Activated gamma-delta T cell treated with anti-CD3 and anti-CD28 coated beads, Interleukin-2, amount 50 U/mL, for 16 hours (primary cell): ENCODE measurements at places on chromosomes 3 and 15.

DNA sequence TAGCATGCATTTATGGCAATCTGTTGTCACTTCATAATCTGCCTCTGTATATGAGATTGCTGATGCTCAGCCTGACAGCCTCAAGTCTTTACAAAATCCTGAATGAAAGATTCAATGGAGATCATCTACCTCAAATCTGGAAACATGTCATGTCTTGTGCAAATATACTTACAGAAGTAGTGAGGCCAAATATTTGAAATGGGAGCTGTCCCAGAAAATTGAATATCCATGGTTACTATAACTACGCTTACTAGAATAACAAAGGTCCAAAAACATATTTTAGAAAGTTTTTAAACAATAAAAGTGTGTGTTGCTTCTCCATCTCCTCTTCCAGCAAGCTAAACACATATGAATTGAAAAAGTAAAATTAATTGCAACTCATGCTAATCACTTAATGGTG, 133.2 kb upstream of the DPH6 start:
- DNase-seq = no peak

- DNase-seq = no peak
Measured at GRCh38 chr15:46278062-46278461, 643.2 kb downstream of the SQOR start.

- DNase-seq = no peak
Measured at GRCh38 chr3:100110162-100110561, 4.1 kb downstream of the FILIP1L start.

- DNase-seq = no peak
Measured at GRCh38 chr15:73956743-73957135, 30.5 kb downstream of the LOXL1 start.

GRCh38 chr3:58540176-58540858, 3.3 kb upstream of the ACOX2 start:
- no peak for DNase-seq

- DNase-seq = no peak
Measured at GRCh38 chr15:51310064-51310463, 28.3 kb downstream of the CYP19A1 start.

GRCh38 chr3:101962055-101962454, 112.7 kb downstream of the NFKBIZ start:
- DNase-seq = no peak

DNA sequence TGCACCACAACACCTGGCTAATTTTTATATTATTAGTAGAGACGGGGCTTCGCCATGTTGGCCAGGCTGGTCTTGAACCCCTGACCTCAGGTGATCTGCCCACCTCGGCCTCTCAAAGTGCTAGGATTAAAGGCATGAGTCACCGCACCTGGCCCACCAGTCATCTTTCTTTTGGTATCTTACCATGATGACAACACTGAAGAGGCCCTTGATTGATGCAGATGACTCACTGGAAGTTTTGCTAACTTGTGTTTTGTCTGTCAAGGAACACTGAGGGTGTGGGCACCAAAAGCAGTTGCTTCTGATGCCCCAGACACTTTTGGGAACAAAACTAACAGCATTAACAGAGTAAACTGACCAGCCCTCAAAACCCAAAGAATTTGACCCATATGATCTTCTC, 88.3 kb downstream of the MYO5A start:
- no peak for DNase-seq

- no peak for DNase-seq
Measured at GRCh38 chr3:155352900-155353490, 59.5 kb upstream of the STRIT1 start.

DNA sequence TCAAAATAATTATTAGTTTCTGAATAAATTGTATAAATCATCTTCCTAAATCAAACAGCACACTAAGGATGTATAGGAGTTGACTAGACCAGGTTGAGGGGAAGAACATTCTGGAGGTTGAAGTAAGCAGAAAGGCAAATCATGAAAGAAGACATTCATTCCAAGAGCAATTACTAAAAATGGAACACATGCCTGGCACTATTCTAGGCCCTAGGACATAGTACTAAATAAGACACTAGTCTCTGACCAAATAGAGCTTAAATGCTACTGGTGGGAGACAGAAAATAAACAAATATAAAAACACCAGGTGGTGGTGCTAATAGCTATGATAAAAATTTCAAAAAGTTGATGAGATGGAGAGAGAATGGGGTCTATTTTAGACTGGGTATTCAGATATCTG, 190.1 kb downstream of the TBC1D5 start:
- DNase-seq = no peak

GRCh38 chr3:114645392-114645791, 351.6 kb downstream of the TIGIT start:
- DNase-seq = no peak

- DNase-seq = no peak
Measured at GRCh38 chr15:95669146-95669922, 661.2 kb upstream of the NR2F2 start.

DNA sequence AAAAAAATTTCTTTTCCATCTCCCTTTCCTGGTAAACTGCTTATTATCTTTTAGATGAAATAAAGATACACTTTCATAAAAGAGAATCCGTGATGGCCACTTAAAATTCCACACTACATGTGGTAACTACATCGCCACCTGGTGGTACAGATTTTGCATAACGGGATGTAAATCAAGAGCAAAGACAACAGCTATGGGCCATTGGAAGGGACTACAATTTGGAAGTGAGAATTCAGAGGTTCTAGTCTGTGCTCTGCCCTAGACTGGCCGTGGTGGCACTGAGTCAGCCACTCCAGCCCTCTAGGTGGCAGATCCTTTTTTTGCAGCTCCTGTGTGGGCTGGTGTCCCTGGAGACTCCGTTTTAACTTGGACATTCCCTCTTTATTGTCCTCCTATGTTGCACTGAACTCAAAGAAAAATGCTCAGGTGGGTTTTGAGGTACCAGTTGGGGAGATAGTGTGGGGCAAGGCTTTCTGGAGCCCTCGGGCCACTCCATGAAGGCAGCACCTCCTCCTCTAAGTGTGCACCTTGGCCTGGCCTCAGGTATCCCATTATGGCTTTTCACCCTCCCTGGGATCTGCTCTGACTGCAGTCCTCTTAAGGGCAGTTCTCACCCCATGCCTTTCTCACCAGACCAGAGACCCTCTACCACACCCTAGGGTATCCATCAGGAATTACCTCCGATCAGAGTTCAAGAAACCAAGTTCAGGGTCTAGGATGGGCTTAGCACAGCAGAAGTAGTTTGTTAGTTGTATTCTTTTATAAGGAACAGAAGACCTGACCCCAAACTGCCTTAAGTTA, 54.9 kb downstream of the SPSB4 start:
- DNase-seq = peak; percentile 26

GRCh38 chr3:125359700-125360099, 15.4 kb downstream of the ZNF148 start:
- DNase-seq = no peak

DNA sequence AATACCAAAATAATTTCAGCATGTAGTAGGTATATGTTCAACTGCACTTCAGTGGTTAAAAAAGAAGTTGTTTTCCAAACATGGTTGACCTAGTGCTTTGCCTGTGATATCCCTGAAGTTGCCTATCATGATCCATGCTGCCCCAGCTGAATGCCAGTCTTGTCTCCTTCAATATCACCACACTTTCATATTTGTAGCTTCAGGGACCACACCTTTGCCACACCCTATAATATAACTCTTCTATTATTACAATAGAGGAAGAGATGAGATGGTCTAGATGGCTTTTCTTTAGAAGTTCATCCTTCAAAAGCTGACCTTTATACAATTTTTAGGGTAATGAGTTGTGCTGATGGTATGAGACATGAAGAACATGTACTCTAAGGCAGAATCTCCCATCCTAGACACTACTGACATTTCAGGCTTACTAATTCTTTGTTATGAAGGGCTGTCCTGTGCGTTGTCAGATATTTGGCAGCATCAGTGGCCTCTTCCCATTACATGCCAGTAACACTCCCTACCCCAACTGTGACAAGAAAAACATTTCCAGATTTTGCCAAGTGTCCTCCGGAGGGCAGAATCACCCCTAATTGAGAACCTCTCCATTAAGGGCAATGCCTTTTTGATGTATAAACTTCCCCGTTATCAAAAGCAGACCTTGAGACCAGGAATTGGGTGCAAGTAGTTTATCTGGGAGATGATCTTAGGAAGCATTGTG, 76.2 kb upstream of the PLCL2 start:
- no peak for DNase-seq

GRCh38 chr15:65906396-65906795, 37.1 kb downstream of the RAB11A start:
- DNase-seq = no peak

- no peak for DNase-seq
Measured at GRCh38 chr15:63636518-63637061, 39.4 kb downstream of the FBXL22 start.

DNA sequence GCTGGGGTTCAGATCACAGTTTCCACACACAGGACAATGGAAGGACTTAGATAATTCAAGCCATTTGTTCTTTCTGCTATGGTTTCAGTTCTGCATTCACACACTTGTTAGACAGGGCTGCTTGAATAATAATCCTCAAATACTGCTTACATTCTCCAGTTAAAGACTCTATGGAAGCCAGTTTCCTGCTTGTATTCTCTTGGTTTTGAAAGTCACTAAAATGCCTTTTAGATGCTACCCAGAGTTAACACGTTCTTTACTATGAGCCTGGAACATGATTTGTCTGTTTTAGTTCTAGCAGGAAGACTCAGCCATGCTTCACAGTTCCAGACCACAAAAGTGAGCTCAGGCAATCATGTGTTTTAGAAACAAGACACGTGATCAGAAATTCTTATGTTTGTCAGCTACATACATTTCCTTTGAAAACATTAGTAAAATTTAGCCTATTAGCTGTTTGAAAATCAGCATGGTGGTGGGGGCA, 152.4 kb downstream of the LEKR1 start:
- no peak for DNase-seq

GRCh38 chr3:127790882-127791183, 31.5 kb downstream of the MGLL start:
- no peak for DNase-seq

- DNase-seq = no peak
Measured at GRCh38 chr3:99586701-99587100, 51.7 kb upstream of the COL8A1 start.

DNA sequence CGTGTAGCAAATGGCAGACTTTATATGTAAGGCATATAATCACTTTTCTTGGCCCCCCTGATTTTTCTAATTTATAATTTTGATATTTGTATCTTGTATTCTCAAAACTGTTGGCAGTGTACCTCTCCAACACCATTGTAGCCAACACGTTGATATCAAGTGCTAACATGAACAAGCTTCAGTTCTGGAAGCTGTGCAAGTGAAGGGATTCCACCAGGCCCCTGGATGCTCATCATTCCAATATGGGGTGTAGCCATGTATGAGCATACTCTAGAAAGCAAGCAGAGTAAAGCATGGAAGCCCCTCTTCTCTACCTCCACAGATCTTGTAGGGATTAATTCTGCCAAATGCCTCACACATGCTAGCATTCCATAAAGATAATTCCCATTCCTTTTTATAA, 211.3 kb downstream of the MYRIP start:
- no peak for DNase-seq

DNA sequence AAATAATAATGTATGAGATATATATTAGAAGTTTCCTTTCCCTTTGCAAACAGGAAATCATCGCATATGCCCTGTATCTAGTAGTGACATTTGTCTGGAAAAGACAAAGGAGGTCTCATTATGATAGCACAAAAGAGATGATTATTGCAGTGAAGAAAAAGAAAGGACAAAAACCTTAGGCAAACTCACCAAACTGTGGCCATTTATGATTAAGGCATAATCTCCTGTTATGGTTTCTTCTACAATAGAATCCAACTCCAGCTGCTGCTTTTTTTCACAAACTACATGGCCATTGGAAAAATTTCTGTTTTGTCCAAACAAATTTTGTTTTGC, 218.2 kb downstream of the ATP8B4 start:
- no peak for DNase-seq

DNA sequence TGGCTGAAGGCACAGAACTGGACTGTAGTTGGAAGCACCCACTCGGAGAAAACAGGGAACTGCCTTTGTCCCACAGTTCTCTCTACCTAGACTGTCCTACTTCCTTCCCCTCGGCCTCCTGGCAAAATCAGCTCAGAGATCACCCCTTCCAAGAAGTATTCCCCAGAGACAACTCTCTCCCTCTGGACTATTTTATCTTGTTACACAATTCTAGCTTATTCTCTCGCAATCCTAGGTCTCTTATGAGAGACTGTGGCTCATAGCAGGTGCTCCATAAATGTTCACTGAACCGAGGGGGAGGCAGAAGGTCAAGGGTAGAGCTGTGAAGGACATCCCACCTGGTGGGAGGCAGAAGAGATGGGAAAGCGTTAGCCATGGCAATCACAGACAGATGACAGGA, 10.6 kb downstream of the HEG1 start:
- DNase-seq = no peak

GRCh38 chr3:101803939-101804338, 24.9 kb downstream of the NXPE3 start:
- no peak for DNase-seq

- no peak for DNase-seq
Measured at GRCh38 chr15:43243020-43243645, 22.3 kb upstream of the EPB42 start.

- no peak for DNase-seq
Measured at GRCh38 chr3:147424581-147425387, 15.6 kb downstream of the ZIC1 start.

- no peak for DNase-seq
Measured at GRCh38 chr15:81239190-81239589, 42.5 kb downstream of the IL16 start.

GRCh38 chr3:178454726-178455125, 81.5 kb upstream of the KCNMB2 start:
- DNase-seq = no peak

DNA sequence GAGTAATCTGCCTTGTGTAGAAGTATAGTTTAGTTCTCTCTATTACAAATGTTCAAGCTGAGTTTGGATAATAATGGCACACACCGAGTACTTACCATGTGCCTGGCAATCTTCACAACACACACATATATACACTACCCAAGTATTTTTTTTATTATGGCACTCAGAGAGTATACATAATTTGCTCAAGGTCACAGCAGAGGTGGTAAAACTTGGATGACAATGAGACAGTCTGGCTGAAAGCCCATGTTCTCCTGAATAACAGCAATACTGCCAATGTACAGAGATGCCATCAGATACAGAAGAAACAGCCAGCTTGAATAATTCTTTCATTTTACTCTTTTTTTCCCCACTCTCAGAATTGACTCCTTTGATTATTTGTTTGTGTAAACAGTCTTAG, 460.0 kb downstream of the CNTN6 start:
- no peak for DNase-seq

GRCh38 chr3:57077630-57078343, 17.3 kb downstream of the SPATA12 start:
- no peak for DNase-seq

DNA sequence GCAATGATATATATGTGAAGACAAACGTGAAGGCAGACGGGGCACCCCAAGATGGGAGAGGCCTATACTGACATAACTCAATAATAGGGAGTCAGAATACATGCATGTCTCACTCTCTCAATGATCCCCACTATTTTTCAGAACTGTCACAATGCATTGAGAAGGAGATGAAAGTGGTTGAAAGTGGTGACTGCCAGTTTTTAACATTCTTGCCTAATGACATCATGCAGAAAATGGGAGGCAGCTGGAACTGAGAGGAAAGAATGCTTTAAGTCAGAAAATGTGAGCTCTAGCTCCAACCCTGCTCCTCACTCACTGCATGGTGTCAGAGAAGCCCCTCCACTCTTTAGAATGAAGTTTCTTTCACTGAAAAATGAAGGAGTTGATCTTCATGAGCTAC, 55.3 kb upstream of the P2RY1 start:
- DNase-seq = no peak
